ENCODE measurements at places on chromosomes 11 and 22. TPM values are rescaled to one million over a fixed set of nuclear protein-coding genes. Genes with fewer than 3 reads are reported as not detected.
A peak's percentile ranks its signal among the peaks of the same experiment; 100 is the strongest.

- no peak for DNase-seq
These were observed 148.1 kb downstream of the FBXO7 start for GRCh38 chr22:32622744-32623110.

- no peak for DNase-seq
These were observed 22.2 kb downstream of the MORC2 start for GRCh38 chr22:30946354-30946753.

GRCh38 chr11:70335511-70335910 is 62.8 kb upstream of the CTTN start:
- no peak for DNase-seq

GRCh38 chr22:21686634-21687393 is 21.0 kb downstream of the PPIL2 start:
- no peak for DNase-seq

- DNase-seq = no peak
These were observed 62.2 kb upstream of the ADA2 start for GRCh38 chr22:17281440-17281841.

- no peak for DNase-seq
These were observed 2.3 kb downstream of the PCF11 start for GRCh38 chr11:83158965-83159901.

- DNase-seq = no peak
These were observed 62.0 kb downstream of the INSC start for GRCh38 chr11:15176646-15177163.

DNA sequence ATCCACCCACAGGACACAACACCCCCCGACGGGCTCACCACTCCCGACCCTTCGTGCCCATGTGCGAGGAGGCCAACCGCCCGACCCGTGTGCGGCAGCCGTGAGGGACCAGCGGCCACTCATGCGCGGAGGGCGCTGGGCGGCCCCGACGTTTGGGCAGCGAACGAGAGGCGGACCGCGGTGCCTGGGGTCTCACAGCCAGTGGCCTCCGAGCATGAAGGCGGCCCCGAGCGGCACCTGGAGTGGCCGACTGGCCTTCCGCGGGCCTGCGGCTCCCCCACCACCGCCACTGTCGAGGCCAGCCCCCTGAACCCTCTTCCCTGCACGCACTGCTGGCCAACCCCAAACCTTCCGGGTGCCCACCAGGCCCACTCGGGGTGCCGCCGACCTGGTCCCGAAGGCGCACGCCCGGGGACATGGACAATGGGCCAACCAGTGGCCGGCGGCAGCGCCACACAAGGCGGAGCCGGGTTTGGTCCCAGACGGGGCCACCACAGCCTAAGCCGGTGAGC is 4274.9 kb upstream of the OR11H1 start:
- DNase-seq = no peak

- peak; percentile 46 for DNase-seq
These were observed 11.4 kb downstream of the BCL9L start for GRCh38 chr11:118914178-118914918.

CCDC73 gene
- not detected for total RNA-seq

OR5B21 gene
- not detected for total RNA-seq

AMBRA1 gene
- 14.2 TPM for total RNA-seq

MS4A1 gene
- total RNA-seq = not detected
